Sciatic nerve (tissue), 2 donors: ENCODE measurements at places on chromosomes 4 and X. TPM values are rescaled to one million over a fixed set of nuclear protein-coding genes. Genes with fewer than 3 reads are reported as not detected.

- no peak for DNase-seq
Measured at GRCh38 chr4:188316391-188316790, 177.2 kb downstream of the TRIML1 start.

DNA sequence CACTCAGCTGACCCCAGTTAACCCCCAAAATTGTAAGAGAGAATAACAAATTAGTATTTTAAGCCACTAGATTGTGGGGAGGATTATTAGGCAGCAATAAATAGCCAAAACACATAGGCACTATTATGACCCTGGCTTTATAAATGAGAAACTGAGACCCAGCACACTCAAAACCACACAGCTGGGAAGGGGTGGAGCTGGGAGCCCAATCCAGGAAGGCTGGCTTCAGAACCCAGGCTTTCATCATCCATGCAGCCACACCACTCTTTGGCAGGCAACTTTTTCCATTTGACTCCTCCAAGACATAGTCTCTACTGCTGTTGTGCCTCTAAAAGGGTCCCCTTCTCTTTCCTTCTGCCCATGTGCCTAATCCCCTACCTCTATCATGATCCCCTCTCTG lies 253.8 kb downstream of the DHX15 start:
- no peak for DNase-seq

DNA sequence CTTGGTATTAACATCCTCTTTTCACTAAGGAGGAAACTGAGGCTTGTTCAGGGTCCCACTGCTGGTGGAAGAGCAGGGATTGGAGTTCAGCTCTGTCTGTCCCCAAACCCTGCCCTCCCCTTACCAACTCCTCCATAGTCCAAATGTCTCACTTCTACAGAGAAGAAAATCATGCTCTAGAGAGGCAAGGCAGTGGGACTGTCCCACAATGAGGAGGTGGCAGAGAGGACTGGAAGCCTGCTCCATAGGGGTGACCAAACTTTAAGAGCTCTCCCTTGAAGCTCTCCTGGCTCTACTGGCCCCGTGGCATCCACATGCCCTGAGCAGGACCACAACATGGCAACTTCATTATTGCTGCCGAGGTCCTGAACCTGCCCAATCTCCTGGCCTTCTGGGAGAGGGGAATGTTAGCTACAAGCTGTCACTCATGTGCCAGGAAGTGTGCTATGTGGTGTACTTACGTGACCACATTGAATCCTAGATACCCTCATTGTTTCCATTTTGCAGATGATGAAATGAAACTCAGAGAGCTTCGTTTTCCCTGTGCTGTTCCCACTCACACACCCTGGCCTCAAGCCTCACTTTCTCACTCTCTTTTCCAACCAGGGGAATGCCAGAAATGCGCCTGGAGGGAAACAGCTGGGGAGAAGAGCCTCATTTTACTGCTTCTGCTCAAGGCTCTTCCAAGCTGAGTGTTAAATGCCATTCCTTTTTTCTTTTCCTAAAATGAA lies 71.5 kb downstream of the ANAPC4 start:
- no peak for DNase-seq

DNA sequence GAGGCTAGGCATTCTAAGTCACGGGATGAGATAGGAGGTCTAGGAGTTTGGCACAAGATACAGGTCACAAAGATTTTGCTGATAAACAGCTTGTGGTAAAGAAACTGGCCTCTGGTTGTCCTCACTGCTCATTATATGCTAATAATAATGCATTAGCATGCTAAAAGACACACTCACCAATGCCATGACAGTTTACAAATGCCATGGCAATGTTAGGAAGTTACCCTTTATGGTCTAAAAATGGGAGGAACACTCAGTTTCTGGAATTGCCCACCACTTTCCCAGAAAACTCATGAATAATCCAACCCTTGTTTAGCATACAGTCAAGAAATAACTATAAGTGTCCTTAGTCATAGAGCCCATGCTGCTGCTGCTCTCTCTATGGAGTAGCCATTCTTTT lies 286.9 kb downstream of the ZNF674 start:
- DNase-seq, result no peak

- no peak for DNase-seq
Measured at GRCh38 chr4:107279733-107280132, 243.6 kb upstream of the DKK2 start.

- no peak for DNase-seq
Measured at GRCh38 chr4:122783301-122784215, 43.1 kb upstream of the FGF2 start.

DNA sequence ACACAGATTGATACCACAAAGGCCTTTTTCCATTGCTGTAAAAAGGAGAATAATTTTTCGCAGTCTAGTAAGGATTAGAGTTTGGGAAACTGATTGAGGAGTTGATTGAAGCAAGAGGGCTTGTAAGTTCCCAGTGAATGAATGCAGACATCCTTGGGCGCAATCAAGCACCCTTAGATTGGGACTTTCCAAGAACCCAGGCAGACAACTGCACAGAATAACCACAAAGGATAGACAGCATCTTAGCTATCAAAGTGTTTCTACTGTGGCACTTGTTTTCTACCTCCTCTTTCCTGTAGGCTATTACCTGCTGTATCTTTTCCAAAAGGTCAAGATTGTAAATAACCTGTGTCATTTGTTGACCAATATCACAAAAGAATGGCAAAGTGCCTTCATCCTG lies 2.6 kb downstream of the COX18 start:
- no peak for DNase-seq

DNA sequence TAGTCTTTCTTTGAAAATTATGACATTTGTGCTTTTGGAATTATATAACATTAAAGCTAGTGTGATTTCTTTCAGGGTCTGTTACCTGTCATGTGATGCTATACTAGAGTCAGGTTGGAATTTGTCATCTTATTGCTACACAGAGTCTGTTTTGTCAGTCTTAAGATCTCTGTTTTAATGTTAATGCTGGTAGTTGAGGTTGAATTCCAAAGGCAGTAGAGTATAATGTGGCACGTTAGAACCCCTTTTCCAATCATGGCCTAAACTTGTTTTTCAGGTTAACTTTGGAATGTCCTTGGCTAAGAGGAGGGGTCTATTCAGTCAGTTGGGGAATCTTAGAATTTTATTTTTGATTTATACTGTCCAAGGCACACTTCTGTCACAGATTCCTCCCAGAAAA lies 258.5 kb downstream of the PABPC4L start:
- DNase-seq, result no peak

GRCh38 chr4:127686658-127687057 lies 43.5 kb upstream of the SLC25A31 start:
- DNase-seq, result no peak

- no peak for DNase-seq
Measured at GRCh38 chr4:161517941-161518340, 645.9 kb downstream of the FSTL5 start.

DNA sequence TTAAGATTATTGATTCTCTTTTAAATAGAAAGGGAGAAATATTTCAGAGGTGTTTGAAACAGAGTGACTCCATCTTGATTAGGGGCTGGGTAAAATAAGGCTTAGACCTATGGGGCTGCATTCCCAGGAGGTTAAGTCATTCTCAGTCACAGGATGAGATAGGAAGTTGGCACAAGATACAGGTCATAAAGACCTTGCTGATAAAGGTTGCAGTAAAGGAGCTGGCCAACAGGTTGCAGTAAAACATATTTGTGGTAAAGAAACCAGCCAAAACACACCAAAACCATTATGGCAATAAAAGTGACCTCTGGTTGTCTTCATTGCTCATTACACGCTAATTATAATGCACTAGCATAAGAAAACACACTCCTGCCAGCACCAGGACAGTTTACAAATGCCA lies 165.0 kb downstream of the SPIN4 start:
- no peak for DNase-seq

DNA sequence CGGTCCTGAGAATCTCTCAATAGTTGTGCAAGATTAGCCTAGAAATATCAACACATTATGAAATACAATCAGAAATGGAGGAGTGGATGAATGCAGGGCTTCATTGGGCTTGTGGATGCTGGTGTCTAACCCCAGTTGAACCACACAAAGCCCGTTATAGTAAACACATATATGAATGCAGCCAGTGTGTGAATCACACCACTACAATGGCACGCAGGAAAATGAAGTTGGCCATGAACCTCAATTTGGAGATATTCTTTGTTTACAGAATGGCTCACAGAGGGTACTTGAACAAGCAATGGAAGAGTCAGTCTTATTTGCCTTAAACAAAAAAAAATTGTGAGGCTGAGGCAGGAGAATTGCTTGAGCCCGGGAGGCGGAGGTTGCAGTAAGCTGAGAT lies 57.8 kb downstream of the SOD3 start:
- DNase-seq, result no peak

GRCh38 chrX:40864972-40865371 lies 129.6 kb upstream of the MED14 start:
- DNase-seq, result no peak

GRCh38 chr4:15149839-15150592 lies 147.7 kb downstream of the CPEB2 start:
- peak; percentile 88 for DNase-seq

- DNase-seq, result no peak
Measured at GRCh38 chrX:29535212-29536162, 679.9 kb upstream of the MAGEB2 start.

DNA sequence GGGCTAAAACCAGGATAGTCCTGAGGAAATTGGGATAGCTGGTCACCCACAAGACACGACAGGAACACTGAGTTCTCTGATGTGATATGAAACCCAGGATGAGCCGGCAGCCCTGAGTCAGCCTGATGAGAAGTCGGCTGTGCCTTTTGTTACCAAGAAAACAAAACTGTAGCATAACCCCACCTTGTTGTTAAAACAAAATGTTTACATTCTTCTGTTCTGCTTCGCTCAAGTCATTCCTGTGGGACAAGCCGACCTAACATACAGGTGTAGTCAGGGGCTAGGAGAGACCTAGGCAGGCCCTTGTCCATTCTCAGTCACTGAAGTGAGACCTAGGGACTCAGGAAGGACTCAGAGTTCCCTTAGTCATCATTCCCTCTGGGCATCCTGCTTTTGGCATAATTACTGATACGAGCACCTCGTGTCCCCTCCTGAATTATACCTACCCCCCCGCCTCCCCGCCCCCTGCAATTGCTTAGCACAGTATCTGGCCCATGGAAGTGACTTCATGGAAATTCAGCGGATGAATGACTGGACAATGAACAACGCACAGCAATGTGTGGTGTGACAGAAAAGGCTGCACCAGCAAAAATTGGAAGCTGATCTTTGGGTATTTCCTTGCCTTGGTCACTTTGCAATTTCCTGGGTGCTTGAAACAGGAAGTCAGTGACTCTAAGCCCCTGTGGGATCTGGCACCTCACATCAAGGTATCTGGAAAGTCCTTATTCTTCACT lies 31.9 kb upstream of the TLR2 start:
- no peak for DNase-seq

DNA sequence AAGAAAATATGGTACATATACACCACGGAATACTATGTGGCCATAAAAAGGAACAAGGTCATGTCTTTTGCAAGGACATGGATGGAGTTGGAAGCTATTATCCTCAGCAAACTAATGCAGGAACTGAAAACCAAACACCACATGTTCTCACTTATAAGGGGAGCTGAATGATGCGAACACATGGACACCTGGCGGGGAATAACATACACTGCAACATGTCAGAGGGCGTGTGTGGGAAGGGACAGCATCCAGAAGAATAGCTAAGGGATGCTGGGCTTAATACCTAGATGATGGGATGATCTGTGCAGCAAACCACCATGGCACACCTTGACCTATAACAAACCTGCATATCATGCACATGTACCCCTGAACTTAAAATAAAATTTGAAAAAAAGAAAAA lies 19.5 kb upstream of the CNKSR2 start:
- DNase-seq, result no peak

GRCh38 chr4:86512631-86513030 lies 81.5 kb upstream of the PTPN13 start:
- DNase-seq, result no peak

GRCh38 chr4:88447371-88448095 lies 9.4 kb upstream of the HERC5 start:
- DNase-seq, result no peak

BMPR1B gene
- 39.9 TPM for total RNA-seq

JADE3 gene
- total RNA-seq, result 7.4 TPM

TLR3 gene
- 15.2 TPM for total RNA-seq

PNMA3 gene
- total RNA-seq, result 1.1 TPM

SYP gene
- 4.2 TPM for total RNA-seq

HSD17B13 gene
- 1.4 TPM for total RNA-seq

PCGF3 gene
- 50.3 TPM for total RNA-seq

USP11 gene
- 81.0 TPM for total RNA-seq
